HT1080 (cell line): ENCODE measurements at places on chromosomes 13 and 19. TPM values are rescaled to one million over a fixed set of nuclear protein-coding genes. Genes with fewer than 3 reads are reported as not detected.

KBTBD6 gene
- total RNA-seq, result 10.6 and 12.2 TPM in 2 replicates

LILRB1 gene
- not detected in 2 replicates for total RNA-seq

CGB3 gene
- not detected in 2 replicates for total RNA-seq

ZNF555 gene
- 0.11 and 1.0 TPM in 2 replicates for total RNA-seq

ERICH4 gene
- not detected in 2 replicates for total RNA-seq

- no peak for DNase-seq
Measured at GRCh38 chr19:1917146-1917545, 11.9 kb downstream of the ADAT3 start.

DNA sequence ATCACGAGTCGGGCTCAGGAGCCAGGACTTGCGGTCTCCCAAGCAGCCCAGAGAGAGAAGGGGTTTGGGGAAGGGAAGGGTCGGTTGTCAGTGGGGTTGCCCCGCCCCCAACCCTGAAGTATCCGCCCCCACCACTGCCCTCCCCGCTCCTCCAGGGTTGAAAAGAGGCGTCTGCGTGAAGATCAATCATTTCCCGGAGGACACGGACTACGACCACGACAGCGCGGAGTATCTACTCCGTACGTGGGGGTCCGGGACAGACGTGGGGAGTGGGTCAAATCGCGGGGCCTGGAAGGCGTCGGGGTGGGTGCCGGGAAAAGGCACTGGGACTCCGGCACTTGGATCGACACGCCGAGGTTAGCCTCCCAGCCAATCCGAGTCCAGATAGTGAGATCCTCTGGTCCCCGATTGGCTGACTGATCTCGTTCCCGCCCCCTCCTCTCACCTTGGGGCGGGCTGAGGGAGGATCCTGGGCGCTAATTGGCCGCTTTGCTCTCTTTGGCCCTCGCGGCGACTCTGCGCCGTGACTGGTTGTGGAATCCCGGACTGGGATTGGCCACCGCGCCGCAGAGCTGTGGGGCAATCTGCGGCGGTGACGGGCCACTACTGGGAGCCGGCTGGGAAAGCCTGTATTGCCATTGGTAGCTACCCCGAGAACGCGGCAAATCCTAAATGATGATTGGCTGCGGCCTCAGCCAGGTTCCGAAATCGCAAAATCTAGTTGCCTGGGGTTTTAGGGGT, 13.3 kb upstream of the CACNG6 start:
- DNase-seq, result peak; percentile 99

GRCh38 chr19:8609279-8610040, 1.1 kb downstream of the ADAMTS10 start:
- DNase-seq, result no peak

DNA sequence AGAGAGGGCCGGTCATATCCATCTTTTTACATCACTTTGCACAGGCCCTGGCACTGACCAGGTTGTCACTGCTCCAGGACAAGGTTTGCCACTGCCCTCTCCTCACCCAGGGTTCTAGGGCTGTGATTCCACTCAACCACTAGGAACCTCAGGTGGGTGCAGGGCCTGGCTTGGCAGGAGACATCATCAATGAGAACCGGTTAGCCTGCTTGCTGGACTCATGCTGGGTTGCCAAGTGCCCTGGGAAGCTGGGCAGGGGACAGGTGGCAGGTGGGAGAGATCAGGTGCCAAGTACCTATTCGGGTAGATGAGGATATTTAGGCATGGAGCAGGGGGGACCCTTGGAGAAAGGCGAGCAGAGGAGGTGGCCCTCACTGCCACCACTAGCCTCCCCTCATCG, 4.2 kb upstream of the CERS4 start:
- DNase-seq, result no peak

- no peak for DNase-seq
Measured at GRCh38 chr19:50718255-50719118, 1.1 kb downstream of the SHANK1 start.

DNA sequence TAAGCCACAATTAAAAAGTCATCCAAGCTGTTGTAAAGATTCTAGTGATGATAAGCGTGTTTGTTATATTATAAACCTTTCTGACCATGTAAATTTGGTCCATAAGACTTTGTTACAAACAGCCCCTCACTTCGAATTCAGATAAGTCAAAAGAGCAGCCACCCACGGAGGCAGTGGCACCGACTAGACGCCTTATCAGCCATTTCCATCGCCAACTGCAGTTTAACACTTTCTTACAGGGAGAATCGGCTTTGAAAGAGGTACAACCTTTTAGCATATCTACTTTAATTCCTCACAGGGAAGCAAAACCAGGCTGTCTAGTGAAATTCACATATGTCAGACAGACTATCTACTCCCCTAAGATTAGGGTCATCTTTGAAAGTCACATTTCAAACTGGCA, 47.5 kb downstream of the SOX21 start:
- DNase-seq, result no peak

GRCh38 chr13:44695520-44695919, 119.4 kb upstream of the TSC22D1 start:
- DNase-seq, result no peak

DNA sequence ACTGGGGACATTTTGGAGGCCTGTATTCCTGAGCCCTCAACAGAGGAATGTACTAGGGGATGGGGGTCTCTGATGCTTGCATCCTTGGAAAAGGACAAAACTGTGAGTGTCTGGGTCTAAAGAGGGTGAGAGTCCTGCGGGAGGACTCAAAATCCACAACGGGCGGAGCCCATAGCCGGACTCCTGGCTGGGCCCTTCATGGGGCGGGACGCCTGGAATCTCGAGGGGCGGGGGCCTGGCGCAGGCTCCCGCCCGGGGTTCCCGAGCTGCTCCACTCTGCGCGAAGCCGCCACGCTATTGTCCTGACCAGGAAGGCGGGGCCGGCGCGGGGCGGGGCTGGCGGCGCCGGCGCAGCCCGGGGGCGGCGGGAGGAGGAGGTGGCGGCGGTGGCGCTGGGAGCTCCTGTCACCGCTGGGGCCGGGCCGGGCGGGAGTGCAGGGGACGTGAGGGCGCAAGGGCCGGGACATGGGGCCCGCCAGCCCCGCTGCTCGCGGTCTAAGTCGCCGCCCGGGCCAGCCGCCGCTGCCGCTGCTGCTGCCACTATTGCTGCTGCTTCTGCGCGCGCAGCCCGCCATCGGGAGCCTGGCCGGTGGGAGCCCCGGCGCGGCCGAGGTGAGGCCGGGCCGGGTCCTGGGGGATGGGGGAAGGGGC, at the start of gene APLP1:
Gene APLP1, plus strand, starts transcription at position 403 of the 651 bp plus-strand sequence. Its CDS starts 63 bp downstream, at position 466.
- no peak for DNase-seq

DNA sequence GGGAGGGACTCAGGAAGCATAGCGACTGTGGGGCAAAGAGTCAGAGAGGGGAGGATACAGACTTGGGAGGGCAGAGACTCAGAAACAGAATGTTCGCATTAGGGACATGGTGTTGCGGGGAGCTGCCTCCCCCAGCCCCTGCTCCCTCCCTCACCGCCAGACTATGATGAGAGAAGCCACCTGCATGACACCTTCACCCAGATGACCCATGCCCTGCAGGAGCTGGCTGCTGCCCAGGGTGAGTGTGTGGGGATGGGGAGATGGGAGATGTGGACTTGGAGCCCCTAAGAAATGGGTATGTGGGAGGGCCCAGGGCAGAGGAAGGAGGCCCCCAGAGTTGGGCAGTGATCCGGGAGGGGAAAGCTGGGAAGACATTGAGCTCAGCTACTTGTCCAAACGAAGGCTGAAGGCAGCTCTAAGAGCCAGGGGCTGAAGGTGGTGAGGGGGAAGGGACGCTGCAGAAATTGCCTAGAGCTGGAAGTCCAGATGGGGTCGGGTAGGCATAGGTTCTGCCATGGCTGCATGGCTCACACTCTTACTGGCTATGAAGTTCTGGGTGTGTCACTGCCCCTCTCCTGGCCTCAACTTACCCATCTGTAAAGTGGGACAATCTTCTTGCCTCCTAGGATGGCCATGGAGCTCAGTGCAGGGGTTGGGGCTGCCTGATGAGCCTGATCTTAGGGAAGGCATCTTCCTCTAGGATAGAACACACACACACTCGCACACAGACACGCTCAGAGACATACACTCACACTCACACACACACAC, 1.4 kb downstream of the SPACA6 start:
- no peak for DNase-seq

DNA sequence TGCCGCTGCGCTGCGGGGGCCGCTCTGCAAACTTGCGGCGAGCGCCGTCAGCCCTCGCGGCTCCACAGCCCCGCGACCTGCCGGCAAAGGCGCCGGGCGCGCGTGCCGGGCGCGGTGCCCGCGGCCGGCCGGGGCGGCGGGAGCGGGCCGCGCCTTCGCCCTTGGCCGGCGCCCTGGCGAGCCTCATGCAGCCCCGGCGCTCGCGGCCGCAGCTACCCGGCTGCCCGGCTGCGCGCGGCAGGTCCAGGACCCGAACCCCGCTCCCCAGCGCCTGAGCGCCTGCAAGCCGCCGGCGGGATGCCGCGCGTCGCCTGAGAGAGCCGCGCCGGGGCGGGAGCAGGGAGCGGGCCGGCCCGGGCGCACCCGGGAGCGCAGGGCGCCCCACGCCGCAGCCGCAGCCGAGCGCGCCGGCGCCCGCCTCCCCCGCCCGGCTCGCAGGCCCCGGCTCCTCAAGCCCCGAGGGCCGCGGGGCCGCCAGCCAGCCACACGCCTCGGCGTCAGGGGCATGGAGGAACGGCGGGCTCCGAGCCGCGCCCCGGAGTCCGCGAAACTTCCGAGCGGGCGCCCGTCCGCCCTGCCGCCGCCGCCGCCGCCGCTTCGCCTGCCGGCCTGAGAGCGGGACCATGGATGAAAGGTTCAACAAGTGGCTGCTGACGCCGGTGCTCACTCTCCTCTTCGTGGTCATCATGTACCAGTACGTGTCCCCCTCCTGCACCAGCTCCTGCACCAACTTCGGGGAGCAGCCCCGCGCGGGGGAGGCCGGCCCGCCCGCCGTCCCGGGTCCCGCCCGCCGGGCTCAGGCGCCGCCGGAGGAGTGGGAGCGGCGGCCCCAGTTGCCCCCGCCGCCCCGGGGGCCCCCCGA, 564 bp downstream of the HS6ST3 start:
- no peak for DNase-seq
